ENCODE measurements at places on chromosomes 1 and 21. TPM values are rescaled to one million over a fixed set of nuclear protein-coding genes. Genes with fewer than 3 reads are reported as not detected.

DNA sequence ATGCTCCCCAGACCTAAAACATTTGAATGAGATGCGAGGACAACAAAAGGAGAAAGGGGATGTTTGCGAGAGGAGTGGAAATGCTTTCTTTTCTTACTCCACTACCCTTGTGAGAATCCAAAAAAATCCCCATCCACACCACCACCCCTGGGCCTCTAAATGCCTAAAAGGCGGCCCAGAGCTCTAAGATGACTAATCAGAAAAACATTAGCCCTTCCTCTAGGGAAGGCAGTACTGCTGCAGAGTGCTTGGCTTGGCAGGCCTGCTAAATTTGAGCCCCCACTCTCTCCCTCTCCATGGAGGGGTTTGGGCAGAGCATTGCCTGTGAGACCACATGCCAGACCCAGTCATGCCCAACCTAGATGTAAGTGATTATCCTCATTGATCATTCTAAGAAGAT lies 347.9 kb downstream of the USH2A start:
- no peak for DNase-seq

- DNase-seq = no peak
These were observed 51.1 kb downstream of the GLUL start for GRCh38 chr1:182340233-182341058.

GRCh38 chr1:231279683-231280082 lies 38.7 kb downstream of the GNPAT start:
- no peak for DNase-seq

DNA sequence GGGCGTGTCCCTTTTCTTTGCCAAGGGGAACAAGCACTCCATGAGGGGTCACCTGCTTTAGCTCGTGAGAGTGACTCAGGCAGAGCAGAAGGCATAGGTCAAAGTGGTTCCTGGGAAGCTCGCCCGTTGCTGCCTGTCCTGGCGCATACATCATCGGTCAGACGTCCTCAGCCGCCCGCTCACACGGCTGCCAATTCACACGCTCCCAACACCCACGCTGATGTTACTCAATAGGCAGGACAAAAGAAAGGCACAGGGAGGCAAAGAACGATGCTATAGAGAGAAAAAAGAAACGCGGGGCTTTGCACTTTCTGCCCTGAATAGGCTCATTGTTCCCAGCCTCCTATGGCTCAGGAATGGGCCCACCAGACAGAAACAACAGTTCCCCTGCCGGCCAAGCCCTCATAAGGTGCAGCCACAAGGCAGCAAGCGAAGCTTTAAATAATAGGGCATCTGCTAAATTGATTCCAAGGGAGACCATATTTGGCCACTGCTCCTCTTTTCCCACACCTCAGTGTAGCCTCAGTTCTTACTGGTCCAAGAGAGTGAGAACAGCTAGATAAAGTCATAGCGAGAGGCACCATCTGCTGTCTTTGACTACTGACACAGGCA lies 38.7 kb downstream of the VTCN1 start:
- DNase-seq = no peak

DNA sequence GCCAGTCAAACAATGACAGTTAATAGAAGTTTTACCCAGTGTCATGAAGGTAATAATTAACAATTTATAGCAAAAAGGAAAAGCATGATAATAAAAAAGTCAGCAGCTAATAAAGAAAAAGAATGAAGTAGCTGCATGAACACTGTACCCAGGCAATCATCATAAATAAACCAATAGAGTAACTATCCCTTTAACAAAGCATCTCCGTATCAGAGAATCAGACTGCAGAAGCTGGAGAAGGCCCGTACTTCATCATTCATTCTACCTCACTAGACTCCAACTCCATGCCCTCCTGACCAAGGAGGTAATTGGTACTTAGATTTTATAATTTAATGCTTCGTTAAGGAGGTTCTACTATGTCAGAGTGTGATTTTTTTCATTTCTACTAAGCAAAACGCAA lies 140.5 kb downstream of the NEGR1 start:
- DNase-seq = no peak

GRCh38 chr21:29279558-29279957 lies 19.2 kb upstream of the BACH1 start:
- no peak for DNase-seq

- no peak for DNase-seq
These were observed 86.1 kb upstream of the ZNF326 start for GRCh38 chr1:89908672-89909436.

GRCh38 chr21:44087426-44088400 lies 19.5 kb upstream of the PWP2 start:
- DNase-seq = peak; percentile 74

DNA sequence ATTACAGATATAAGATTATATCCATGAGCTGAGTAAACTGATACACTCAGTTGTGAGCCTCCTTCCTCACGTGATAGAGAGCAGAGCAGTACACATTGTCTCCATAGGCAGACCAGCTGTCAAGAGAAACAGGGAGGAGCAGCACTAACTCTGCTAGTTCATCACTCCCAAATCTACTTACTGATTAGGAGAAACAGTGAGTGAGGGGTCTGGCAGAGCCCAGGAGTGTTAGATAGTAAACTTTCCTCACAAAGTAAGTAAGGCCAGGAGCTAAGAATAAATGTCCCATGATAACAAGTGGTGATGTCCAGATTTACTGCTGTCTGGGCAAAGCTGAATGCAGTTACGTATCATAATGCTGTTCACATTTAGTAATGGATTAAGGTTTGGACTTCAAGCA lies 168.6 kb upstream of the KCNK2 start:
- no peak for DNase-seq

DNA sequence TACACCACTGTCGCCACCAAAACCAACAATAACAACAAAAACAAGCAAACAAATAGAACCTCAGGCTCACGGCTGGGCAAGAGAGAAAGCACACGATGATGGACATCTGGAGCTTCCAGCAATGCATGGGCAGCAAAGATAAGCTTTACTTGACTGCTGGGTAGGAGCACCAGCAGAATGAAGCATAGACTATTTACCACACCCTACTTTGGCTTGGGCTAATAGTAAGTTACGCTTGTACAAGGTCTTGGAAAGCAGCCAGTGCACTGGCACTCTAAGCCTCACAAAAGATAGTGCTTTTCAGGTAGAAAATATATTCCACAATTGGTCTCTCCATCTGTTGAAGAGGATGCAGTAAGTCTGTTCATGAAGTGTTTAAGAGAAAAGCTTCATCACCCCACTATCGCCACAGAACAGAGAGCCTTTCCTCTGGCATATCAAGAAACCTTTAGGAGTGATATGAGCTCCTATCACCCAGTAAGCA lies 13.6 kb downstream of the ADIPOR1 start:
- no peak for DNase-seq

GRCh38 chr1:112688781-112689193 lies 14.3 kb downstream of the MOV10 start:
- DNase-seq = no peak

DNA sequence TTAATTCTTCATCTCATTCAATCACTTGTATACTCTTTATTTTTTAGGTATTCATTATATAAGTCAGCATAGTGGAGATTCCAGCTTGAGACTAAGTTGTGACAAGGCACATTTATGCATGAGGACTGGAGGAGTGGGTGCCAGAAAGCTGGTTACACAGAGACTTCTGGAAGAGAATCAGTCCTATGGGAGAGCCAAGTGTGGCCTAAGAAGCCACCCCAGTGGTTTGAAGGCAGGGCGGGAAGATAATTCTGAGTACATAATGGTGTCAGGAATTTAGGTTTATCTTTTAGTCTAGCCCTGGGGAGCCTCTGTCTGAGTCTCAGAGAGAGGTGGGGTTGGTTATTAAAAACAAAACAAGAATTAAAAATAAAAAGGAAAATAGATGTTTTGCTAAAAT lies 83.0 kb downstream of the SPAG17 start:
- DNase-seq = no peak

- DNase-seq = no peak
These were observed 8.7 kb upstream of the IRF2BP2 start for GRCh38 chr1:234618737-234619049.

DNA sequence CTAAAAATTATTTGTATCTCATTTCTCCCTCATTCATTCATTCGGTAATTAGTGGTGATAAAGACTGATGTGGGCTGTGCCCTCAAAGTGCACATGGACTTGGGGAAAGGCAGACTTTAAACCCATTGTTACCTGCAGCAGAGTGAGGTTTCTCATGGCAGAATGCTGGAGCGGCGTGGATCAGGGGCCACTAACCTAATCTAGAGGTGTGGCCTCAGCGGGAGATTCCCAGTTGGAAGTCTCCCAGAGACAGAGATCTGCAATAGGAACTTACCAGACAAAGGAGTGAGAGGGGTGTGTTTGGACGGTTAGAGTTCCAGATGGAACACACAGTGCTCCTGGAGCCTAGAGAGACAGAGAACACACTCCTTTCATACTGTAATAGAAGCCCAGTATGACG lies 73.5 kb downstream of the VPS26C start:
- no peak for DNase-seq

DNA sequence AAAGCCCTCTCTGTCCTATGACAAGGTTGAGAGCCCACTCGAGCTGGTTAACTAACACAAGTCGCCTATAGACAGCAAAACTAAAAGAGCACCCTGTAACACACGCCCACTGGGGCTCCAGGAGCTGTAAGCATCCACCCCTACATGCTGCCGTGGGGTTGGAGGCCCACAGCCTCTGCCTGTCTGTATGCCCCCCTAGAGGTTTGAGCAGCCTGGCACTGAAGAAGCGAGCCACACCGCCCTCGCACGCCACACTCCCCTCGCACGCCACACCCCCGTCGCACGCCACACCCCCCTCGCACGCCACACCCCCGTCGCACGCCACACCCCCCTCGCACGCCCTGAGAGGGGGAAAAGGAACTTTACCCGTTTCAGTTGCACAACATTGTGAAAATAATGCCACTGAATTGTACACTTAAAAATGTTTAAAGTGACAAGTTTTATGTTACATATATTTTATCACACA lies 13.2 kb upstream of the HMGCL start:
- no peak for DNase-seq

DNA sequence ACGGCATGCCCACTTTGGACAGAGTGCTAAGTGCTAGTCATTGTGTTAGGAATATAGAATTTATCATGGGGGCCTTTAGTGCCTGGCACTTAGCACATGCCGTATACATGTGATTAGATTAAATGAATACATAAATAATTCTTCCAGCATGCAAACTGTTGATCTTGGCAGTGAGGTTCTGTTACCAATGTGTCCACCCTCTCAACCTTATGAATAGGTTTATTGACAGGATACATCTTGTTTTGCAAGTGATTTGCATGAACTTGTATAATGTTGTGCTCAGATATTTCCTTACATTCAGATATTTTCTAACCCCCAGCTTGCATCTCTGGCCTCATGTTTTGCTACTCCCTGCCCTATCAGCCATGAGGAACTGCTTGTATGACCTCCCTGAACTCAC lies 60.3 kb upstream of the ZNF648 start:
- DNase-seq = no peak

- no peak for DNase-seq
These were observed 224.2 kb downstream of the DISC1 start for GRCh38 chr1:231850786-231851185.

GRCh38 chr1:177631770-177632169 lies 338.1 kb downstream of the SEC16B start:
- no peak for DNase-seq

DNA sequence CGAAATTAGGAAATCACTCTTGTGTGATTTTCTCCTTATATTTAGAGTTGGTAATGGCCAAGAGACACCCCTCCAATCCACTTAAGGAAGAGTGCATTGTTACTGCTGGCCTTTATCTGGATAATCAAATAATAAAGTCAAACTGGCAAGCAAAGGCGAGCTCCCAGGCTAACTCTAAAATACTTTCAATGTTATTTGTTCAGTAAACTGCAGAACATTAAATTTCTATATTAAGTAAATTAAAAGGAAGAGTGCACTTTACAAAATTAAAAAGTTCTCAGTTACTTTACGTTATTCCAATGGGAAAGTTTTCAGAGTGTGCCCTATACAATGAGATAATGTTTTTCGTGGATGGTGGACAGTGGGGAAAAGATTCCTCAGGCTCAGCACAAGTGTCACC lies 562.4 kb upstream of the BEND5 start:
- no peak for DNase-seq

- no peak for DNase-seq
These were observed 72.2 kb upstream of the GADD45A start for GRCh38 chr1:67612788-67613241.

DNA sequence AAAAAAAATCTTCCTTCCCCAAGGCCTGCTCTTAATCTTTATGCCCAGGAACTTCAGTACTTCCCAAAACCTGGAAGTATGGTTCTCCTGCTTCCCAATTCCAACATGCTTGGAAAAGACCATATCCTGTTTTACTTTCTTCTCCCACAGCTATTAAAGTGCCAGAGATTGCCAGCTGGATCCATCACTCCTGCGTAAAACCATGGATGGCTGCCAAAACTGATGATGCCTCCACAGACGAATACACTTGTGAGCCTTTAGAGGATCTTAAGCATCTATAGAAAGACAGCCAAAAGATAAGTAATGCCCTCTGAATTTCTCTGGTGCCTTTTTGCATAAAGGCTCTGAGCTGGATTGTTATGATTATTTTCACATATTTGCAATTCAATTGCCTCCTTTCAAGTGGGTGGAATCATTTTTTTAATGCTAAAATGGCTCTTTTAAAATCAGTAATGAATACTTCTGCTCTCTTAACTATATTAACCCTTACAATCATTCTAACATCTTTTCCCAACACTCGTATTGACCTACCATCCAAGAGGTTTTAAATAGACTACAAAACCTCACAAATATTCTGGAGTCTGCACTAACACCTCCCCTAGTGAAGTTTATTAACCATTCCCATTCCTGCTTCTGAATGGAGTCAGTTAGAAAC lies 1807.8 kb downstream of the BRINP3 start:
- DNase-seq = no peak

- no peak for DNase-seq
These were observed 485 bp downstream of the EFNA1 start for GRCh38 chr1:155127967-155128754.

DNA sequence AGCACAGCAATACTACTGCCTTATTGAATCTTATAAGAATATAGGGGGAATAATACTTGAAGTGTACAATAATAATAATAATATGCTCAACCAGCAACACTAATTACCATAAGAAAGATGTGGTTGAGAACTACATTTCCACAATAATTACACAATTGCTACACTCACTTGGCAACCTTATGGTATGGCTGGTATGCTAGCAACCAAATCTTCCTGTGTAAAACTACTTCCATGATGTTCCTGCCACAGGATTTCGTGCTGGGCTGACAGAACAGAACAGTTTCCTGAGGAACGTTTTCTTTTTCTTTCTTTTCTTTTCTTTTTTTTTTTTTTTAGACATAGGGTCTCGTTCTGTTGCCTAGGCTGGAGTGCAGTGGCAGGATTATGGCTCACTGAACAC lies 50.6 kb downstream of the KIF26B start:
- DNase-seq = no peak

Gene LMOD1
- total RNA-seq = 80.5 TPM

Gene SLAMF6
- not detected for total RNA-seq

Gene CCDC17
- total RNA-seq = 0.90 TPM

Gene TAL1
- total RNA-seq = not detected

Gene CACNA1E
- not detected for total RNA-seq

Gene ERG
- 33.4 TPM for total RNA-seq

Gene SPATA6
- 7.3 TPM for total RNA-seq

Gene HAO2
- not detected for total RNA-seq
